ENCODE measurements at places on chromosomes 4 and X. TPM values are rescaled to one million over a fixed set of nuclear protein-coding genes. Genes with fewer than 3 reads are reported as not detected.

GRCh38 chrX:12949927-12950656, 24.8 kb upstream of the TMSB4X start:
- DNase-seq: peak; percentile 92

FGG gene
- polyA plus RNA-seq: not detected

DNA sequence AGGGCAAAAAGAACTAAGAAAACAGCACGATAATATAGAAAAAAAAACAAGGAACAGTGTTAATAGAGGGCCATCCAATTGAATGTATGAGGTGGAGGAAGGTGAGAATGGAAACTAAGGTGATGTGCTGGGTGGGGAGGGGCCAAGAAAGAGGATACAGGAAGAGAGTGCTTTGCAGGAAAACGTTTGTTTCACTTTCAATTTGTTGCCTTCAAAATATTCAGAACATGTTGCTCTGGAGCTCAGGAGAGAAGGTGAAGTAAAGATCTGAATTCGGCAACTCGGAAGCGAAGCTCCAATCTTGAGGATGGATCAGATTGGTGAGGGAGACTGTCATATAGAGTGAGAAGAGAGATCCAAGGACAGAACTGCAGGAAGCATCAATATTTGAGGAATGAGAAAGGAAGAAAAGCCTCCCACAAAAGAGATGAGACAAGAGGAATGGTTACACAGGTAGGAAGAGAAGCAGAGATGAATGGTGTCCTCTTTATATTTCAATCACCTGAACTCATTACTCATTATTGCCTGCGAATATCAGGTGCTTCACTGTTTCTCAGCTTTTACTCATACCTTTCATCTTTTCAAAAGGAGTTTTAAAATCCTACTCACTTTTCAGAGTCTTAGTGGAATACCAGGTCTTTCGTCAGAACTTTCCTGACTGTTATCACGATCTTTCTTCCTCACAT, 14.7 kb upstream of the SEC24D start:
- DNase-seq: peak; percentile 14

DNA sequence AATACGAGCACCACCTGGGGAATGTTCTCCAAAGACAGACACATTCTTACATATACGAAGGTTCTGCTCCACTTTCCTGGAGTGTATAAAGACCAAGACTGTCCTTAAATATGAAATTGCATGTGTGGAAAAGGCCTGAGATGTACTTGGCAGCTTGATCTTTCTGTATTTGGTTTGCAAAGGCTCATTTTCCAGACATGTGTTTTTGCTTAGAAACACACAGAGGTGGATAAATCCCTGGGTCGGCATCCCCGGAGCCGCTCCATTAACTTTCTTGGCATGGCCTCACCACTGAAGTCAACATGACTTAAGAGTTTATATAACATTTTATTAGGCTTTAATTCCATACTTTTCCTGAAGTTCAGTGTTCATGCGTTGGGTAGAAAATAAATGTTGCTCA, 239.4 kb downstream of the LDB2 start:
- no peak for DNase-seq

TAPT1 gene
- polyA plus RNA-seq: 4.4 TPM

DNA sequence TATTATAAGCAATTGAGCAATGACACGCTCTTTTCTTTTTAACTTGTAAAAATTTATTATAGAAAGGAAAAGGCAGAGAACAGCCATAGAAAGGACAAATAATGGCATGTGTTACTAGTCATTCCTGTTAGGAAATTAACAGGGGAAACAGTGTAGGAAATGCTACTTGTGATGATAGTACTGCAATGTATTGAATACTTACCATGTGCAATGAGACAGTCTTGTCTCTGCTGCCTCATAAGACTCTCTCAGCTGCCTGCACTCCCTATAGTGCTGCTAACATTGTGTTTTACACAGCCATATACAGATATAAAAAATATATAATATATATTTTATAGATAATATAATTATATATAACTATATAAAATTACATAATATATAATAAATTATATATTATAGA, 62.3 kb upstream of the SHOX start:
- no peak for DNase-seq

DNA sequence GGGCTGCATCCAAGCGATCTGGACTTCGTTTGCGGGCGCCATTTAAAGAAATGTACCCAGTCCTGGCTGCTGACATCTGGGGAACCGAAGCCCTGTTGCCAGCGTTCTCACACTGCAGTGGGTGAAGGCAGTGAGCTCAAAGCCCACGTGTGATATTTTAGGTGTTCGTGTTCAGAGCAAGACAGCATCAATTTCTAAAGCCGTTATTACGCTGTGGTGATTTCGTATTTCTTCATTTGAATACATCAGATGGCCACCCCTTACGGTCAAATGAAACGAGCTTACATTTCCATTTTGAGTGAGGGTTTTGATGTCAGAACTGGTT, 376 bp upstream of the C4orf36 start:
- no peak for DNase-seq

DNA sequence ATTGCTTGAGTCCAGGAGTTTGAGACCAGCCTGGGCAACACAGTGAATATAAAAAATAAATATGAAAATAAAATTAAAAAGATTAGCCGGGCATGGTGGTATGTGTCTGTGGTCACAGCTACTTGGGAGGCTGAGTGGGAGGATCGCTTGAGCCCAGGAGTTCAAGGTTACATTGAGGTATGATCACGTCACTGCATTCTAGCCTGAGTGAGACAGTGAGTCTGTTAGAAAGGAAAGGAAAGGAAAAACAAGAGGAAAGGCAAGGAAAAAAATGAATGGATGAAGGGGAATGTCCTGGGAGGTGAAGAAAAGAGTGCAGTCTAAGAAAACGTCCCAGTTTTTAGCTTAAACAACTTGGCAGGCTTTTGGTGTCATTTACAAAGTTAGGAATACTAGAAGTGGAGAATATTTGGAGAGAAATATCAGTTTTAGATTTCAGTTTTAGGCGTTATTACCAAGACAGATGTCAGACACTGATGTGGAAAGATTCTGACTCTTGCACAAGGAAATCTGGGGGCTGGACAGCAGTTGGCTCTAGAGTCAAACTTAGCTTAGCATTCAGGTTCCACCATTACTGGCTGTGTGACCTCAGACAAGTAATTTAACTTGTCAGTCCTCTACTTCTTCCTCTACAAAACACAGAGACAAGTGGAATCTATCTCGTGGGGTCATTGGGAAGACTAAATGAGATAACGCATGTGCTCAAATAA, 139.0 kb downstream of the TSPAN5 start:
- peak; percentile 76 for DNase-seq

- DNase-seq: no peak
These were observed 35.5 kb downstream of the NWD2 start for GRCh38 chr4:37279894-37280592.

DMRTC1B gene
- polyA plus RNA-seq: not detected

SSX2B gene
- polyA plus RNA-seq: not detected

PPBP gene
- polyA plus RNA-seq: not detected

Data from IMR-90 (cell line).